ENCODE measurements at places on chromosomes 13 and 19.

DNA sequence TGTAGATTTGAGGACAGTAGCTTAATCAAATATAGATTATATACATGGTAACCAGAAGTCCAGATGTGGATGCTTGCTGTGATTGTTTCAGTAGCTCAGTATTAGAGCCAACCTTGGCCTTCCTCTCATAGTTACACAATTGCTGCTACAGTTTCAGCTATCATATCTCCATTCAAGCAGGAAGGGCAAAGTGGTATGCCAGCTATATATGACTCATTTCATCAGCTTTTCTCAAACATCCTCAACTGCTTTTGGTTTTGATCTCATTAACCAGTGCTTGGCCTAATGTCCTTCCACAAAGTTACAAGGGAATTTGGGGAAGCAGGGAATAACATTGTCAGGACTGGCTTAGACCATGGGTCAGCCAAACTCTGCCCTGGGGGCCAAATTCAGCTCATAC lies 73.0 kb upstream of the MAB21L1 start:
- DNase-seq = peak; percentile 1

- no peak for DNase-seq
Measured at GRCh38 chr13:51457086-51457815, 4.4 kb upstream of the INTS6 start.

GRCh38 chr13:47288546-47288945 lies 391.7 kb upstream of the HTR2A start:
- no peak for DNase-seq

- no peak for DNase-seq
Measured at GRCh38 chr13:72462166-72462565, 265.3 kb downstream of the MZT1 start.

DNA sequence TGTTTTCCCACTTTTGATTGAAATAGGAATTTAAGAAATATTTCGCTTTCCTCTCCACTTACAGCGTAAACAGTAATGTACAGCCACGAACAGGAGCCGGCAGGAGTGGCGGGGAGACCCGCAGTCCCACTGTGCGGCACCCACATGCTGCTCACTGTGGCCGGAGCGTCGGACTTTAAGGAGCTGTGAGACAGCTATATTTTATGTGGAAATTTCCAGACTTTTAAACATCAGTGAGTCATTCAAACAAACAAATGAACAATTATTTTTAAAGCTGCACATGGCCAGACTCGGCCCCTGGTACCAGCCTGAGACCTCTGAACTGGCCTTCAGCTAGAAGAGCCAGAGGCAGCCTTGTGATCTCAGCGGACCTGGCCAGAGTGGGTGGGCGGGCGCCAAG lies 52.5 kb downstream of the CRYL1 start:
- no peak for DNase-seq

DNA sequence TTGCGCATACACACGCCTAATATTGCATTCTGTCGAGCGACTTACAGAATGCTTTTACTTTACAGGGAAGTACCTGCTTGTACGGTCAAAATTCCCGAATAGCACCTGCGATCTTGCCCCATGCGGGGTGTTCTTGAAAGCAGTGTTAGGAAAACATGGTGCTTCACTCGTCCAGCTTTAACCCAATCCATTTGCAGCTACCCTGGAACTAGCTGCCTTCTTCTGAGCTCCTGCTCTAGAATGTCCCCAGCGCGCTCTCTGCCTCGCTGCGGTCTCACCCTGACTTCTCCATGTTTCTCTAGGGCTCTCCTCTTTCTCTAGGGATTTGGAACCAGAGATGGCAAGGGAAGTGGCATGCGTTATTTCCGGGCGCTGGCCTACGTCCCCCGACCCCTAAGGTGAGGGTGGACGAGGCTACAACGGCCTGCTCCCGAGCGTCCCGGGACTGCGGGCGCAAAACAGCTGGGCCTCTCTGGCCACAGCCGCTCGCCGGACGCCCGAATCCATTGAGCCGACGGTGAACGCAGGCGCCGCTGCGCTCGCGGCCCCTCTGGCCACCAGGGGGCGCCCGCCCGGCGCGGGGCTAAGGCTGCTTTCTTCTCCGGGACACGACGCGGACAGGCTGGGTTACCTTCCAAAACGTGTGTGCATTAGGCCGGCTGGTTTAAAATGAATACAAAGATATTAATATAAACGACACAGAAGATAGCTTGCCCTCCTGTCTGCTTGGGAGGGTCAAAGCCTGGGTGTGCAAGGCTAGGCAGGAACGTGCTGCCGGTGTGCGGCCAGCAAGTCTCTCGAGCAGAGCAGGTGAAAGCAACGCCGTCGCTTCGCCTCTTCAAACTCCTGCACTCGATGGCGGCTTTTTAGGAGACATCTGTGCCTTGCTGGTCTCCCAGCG lies 1.8 kb upstream of the SPRY2 start:
- peak; percentile 55 for DNase-seq

DNA sequence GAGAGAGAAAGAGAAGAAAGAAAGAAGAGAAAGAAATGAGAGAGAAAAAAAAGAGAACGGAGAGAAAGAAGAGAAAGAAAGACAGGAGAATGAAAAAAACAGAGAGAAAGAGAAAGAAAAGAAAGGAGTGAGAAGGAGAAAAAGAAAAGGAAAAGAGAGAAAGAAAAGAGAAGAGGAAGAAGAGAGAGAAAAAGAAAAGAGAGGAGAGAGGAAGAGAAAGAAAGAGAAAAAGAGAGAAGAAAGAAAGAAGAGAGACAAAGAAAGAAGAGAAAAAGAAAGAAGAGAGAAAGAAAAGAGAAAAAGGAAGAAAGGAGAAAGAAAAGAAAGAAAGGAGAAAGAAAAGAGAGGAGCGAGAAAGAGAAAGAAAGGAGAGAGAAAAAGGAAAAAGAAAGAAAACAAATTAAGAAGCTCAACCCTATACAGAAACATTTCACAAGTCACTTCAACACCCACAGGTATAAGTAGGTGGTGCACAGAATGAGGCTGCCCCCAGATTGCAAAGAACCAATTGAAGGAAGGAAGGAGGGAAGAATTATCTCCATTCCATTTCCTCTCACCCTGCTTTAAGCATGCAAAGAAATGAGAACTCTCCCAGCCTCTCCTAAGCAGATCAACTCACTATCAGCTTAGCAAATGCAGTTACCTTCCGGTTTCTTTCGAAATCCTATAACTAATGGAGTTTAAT lies 98.8 kb upstream of the CACNA1A start:
- DNase-seq = no peak

DNA sequence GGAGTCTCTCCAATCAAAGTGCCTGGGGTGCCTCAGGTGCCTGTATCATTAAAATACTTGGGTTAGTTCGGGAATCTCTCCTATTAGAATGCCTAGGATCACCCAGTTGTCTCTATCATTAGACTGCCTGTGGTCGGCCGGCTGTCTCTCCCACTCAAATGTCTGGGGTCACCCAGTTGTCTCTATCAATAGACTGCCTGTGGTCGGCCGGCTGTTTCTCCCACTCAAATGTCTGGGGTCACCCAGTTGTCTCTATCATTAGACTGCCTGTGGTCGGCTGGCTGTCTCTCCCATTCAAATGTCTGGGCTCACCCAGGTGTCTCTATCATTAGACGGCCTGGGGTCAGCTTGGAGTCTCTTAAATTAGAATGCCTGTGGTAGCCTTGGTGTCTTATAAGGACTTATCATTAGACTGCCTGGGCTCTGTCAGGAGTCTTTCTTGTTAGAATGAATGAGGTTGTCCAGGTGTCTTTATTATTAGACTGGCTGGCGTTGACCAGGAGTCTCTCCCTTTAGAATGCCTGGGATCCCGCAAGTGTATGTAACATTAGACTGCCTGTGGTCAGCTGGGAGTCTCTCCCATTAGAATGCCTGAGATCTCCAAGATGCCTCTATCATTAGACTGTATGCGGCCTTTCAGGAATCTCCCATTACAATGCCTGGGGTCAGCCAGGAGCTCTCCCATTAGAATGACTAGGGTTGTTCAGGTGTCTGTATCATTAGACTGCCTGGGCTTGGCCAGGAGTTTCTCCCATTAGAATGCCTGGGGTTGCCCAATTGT lies 1555.5 kb downstream of the UQCRFS1 start:
- no peak for DNase-seq

GRCh38 chr13:40624986-40625385 lies 41.5 kb downstream of the FOXO1 start:
- DNase-seq = no peak

- no peak for DNase-seq
Measured at GRCh38 chr19:9793071-9793591, 24.6 kb upstream of the ZNF846 start.

GRCh38 chr19:38183251-38183897 lies 40.6 kb downstream of the DPF1 start:
- DNase-seq = no peak

GRCh38 chr13:50644081-50644871 lies 199.2 kb downstream of the DLEU7 start:
- DNase-seq = peak; percentile 2

GRCh38 chr13:110499621-110500281 lies 61.8 kb downstream of the RAB20 start:
- DNase-seq = no peak

- no peak for DNase-seq
Measured at GRCh38 chr13:39840201-39840600, 184.7 kb downstream of the COG6 start.

- DNase-seq = no peak
Measured at GRCh38 chr13:113095146-113096051, 10.2 kb upstream of the F7 start.

DNA sequence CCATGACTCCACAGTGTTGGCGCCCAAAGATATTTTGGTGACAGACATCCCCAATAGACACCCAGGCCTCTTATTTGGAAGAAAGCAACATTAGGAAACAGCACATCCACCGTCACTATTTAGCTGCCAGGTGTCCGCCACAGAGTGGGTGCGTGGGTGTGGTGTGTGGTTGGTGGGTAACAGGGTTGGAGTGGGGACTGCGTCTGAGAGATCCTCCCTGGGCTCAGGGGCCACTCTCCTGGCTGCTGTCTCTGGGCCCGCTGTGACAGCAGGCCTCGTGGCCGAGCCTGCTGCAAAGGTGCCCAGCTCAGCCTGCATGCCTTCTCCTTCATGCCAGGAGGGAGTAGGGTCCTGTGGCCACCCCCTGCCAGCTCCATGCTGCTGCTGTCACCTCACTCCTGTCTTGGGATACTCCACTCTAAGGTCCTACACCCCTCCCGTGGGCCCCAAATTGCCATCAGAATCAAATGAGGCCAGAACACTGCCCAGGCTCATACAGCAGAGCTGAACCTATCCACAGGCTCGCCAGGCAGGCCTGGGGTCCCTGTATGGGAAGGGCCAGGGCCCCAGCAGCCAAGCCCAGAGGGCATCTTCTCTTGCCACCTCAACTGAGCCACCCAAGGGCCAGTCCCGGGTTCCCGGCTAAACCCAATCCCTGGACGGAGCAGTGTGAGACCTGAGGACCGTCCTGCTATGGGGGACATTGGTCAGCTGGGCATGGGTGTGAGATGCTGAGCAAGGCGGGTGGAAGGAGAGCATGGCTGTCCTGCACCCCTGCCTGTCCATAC lies 24.7 kb upstream of the TIMM44 start:
- no peak for DNase-seq

DNA sequence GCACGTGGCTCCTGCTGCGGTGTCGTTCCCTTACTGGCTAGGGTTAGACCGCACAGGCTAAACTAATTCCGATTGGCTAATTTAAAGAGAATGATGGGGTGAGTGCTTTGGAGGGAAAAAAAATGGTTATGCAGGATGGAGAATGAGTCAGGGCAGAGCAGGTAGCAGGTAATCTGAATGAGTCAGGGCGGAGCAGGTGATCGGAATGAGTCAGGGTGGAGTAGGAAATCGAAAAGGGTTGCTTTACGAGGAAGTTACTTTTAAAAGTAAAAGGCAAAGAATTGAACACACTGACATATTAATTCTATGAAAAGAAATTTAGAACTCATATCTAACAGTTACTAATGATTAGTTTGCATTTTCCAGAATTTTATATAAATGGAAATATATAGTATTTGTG lies 335.5 kb downstream of the FOXO1 start:
- DNase-seq = no peak

Measured in HepG2 (cell line).